ENCODE measurements at places on chromosomes 6 and 20.

DNA sequence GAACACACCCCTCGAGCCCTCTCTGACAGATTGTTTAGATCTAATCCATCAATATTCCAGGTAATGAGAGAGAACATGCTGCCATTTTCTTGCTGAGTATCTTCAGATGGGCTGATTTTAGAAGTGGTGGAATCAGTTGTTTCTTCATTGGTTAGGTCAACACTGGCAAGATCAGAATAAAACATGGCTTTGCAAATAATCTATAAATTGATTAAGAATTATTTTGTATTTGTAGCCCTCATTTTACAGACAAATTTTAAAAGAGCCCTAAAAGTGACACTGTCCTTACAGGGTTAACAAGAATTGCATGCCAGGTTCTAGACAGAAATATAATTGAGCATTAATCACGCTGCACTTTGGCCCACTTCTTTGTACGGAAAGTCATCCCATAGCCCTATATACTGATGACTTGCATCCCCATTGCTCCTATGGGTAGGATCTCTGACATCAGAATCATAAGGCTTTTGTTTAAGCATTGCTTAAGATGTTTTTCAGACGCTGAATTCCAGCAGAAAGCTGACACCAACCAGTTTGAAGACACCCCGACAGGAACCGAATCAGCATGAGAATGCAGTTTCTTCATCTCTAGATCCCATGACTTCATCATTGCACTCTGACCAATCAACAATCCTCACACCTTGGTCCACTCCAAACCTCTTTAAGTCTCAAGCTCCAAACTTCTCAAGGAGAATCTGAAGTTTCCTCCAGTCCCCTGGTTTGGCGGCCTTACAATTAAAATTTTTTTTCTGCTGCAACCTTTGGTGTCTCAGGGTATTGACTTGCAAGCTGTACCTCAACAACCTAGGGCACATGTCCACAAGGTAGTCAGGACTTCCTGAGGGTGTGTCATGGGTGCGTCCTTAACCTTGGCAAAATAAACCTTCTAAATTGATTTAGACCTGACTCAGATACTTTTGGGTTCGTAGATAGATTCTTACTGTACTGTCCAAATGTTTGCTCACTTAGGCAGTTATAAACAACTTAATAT lies 7.8 kb downstream of the TDP2 start:
- no peak for DNase-seq

DNA sequence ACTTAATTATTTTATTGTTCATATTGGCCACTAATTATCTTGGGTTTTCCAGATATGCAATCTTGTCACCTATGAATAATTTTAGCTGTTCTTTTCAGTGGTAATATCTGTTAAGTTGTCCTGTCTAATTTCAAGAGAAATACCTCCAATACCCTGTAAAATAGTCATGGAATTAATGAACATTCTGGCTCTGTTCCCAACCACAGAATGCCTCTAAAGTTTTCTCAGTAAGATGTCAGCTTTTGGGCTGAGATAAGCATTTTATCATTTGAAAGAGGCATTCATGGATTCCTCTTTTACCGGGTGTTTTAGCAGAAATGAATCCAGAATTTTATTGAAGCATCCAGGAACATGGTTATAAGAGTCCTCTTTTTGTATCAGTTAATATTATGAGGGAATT lies 109.3 kb downstream of the WDR27 start:
- peak; percentile 87 for DNase-seq

DNA sequence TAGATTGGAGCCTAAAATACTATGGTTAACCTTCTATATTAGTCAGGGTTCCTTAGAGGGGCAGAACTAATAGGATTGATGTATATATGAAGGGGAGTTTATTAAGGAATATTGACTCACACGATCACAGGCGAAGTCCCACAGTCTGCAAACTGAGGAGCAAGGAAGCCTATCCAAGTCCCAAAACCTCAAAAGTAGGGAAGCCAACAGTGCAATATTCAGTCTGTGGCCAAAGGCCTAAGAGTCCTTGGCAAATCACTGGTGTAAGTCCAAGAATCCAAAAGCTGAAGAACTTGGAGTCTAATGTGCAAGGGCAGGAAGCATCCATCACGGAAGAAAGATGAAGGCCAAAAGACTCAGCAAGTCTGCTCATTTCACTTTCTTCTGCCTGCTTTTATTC lies 133.5 kb upstream of the ADGRF1 start:
- no peak for DNase-seq

DNA sequence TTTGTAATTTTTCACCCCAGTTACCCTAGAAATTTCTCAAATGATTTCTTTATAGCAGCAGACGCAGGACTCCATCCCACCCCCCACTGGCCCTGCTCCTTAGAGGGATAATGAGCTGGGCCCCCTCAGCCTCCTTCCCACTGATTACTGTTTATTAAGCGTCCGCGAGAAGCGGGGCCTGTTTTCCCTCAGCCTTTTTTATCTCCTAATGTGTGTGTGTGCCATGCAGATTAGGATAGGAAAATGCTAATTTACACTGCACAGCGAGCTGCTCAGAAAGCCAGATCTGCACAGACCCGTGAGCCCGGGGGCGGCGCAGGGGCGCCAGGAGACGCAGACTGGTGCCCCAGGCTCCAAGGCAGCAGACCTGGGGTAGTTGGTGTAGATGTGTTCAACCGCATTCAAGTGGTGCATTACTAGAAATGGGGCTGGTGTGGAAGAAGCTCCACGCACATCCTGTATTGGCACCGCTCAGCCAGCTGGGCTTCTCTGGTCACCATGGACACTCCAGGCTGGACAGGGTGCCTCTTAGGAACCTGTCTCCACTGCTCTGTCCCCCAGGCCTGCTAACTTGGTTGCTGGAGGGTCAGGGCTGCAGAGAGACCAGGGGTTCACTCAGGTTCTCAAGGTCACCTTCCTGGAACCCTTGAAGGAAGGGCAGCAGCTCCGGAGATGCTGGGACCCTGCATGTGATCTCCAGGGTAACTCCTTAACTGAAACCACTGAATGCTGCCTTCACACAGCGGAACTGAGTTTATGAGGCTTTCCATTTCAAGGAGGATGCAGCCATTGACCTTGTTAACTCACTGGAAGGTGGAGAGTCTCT lies 256.3 kb downstream of the ERMARD start:
- no peak for DNase-seq

DNA sequence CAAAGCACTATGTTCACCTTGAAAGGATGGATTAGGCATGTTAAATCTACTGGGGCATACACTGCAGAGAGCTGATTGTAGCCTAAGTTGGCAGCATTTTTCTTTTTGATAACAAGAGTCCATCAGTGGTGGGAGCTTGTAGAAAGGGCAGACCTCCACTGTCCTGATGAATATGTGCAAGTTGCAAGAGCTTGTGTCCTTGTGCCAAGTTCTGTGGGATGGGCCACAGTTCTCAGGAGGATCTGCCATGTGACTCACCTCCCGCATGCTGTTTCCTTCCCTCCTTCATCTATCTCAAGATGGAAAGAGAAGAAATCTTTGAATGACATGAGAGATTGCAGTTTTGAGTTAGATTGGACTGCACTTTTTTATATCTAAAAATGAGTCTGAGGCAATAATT lies 58.3 kb upstream of the GGTLC1 start:
- peak; percentile 20 for DNase-seq

DNA sequence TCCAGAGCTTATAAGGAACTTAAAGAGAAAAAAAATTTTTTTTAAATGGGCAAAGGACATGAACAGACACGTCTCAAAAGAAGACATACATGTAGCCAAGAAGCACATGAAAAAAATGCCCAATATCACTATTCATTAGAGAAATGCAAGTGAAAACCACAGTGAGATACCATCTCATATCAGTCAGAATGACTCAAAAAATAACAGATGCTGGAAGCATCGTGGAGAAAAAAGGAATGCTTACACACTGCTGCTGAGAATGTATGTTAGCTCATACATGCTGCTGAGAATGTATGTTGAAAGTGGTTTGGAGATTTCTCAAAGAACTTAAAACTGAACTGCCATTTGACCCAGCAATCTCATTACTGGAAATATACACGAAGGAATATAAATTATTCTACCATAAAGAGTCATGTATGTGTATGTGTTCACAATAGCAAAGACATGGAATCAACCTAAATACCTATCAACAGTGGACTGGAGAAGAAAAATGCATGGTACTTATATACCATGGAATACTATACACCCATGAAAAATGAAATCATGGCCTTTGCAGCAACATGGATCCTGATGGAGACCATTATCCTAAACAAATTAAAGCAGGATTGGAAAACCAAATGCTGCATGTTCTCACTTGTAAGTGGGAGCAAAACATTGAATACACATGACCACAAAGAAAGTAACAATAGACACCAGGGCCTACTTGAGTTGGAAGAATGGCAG lies 5.2 kb downstream of the OR11A1 start:
- peak; percentile 34 for DNase-seq

DNA sequence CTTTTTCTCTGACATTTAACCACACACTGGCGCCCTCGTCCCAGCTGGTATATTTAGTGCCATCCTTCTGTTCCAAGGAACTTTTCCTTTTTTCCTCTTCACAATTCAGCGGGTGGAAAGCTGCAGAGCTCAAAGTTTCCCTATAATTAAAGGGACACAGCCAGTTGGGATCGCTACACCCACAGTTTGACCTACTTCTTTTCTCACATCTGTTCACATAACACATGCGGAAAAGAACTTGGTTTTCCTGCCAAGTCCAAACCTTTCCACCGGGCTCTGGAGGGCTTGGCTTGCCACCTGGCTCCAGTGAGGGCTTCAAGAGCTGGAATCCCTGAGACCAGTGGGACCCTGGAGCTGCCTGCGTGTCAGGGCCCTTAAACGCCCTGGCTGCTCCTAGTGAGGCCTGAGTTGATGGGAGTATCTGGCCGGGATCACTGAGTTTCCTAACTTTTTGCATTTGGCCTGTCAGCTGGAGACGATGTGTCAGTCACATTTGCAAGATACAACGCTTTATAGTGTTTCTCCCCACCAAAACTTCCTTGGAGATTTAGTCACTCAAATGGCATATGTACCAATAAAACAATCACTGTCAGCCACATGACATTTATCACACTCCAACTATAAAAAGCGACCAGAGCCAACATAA lies 176.0 kb downstream of the SASH1 start:
- DNase-seq: no peak

DNA sequence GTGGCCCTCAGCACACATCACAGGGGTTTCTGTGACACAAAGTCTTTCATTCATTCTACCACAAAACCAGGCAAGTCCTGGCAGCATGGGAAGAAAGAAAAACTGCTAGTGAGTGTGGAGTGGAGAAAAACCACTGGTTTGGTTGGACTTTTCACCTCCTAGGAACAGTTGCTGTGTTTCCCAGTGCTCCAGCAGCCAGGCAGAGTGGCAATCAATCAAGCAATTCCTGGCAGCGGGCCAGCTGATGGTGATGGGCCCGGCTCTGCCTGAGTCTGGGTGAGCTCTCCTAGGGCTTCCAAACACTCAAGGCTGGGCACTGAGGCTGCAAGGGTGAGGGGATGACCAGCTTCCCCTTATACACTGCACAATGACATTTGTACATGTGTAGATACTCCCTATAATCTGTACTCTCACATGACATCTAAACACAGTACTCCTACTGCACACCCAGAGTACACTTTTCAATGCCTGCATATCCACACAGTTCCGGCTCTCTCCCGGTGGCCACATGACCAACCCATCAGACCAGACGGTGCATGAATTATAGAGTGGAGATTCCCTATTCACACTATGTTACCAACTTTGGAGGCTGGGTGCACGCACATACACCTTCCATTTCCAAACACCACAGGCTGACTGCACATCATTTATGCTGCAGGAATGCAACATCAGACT lies 156.6 kb downstream of the UNC5CL start:
- no peak for DNase-seq

- peak; percentile 38 for DNase-seq
These were observed 153.6 kb upstream of the UST start for GRCh38 chr6:148593130-148593812.

DNA sequence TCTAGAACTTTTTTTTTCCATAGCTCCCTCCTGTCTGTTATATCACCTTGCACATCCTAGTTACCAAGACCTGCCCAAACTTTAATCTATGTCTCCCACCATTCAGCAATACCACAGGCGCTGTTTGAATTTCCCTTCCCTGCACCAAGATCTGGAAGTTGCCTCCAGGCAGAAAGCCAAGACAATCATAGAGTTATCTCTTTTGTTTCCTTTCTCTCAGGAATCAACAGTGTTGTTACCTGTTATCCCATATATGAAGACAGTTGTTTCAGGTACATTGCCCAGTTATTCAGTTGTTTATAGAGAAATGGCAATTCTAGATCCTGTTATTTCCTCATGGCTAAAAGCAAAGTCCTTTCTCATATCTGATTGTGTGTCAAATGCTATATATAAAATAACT lies 63.2 kb downstream of the PDSS2 start:
- DNase-seq: no peak
